ENCODE measurements at places on chromosomes 1 and 21. TPM values are rescaled to one million over a fixed set of nuclear protein-coding genes. Genes with fewer than 3 reads are reported as not detected.

TTC13 gene
- total RNA-seq: 12.3 TPM

GRCh38 chr1:226702957-226703831 is 35.9 kb downstream of the ITPKB start:
- DNase-seq: peak; percentile 15

DNA sequence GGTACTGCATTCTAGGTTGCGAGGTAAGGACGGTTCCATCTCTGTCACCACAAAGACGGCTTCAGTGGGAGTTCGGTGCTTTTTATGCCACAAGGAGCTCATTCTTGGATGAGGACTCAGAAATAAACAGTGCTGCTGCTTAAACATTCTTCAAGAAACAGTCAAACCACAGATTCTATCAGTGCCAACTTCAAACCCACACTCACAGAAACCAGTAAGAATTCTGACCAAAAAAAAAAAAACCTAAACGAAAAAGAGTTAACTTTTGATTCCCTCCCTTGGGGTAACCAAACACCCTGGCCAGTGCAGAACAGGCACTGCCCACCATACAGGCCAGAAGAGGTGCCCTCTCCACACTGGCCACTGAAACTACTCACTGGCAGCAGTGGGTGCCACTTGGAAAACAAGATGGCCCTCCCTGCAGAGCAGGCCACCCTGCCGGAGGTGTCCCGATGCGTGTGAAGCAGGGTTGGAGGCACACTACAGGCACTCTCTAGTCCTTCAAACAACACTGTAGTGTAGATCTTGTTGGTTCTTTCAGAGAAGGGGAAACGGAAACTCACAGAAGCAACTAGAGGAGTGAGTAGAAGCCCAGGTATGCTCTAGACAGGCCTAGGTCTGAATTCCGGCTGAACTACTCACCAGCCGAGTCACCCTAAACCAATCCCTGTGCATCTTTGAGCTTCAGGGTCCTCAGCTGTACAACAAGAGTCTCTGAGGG is 87.3 kb upstream of the TLR5 start:
- peak; percentile 88 for DNase-seq

- DNase-seq: no peak
Observed at GRCh38 chr1:180144659-180145357, 9.9 kb upstream of the QSOX1 start.

GRCh38 chr1:215282557-215282956 is 200.0 kb downstream of the KCNK2 start:
- peak; percentile 29 for DNase-seq

GRCh38 chr21:44065428-44065827 is 41.8 kb upstream of the PWP2 start:
- no peak for DNase-seq

ANKRD65 gene
- not detected for total RNA-seq

OR2L2 gene
- total RNA-seq: not detected

MAB21L3 gene
- 0.10 TPM for total RNA-seq

- DNase-seq: no peak
Observed at GRCh38 chr1:11499601-11500331, 20.8 kb downstream of the DISP3 start.

OR2T11 gene
- not detected for total RNA-seq

PDC gene
- total RNA-seq: not detected

GRCh38 chr1:172885411-172885810 is 165.3 kb downstream of the TNFSF18 start:
- DNase-seq: peak; percentile 58

BRINP3 gene
- total RNA-seq: not detected

TEKT2 gene
- not detected for total RNA-seq

- DNase-seq: peak; percentile 93
Observed at GRCh38 chr1:221117548-221117951, 238.3 kb downstream of the HLX start.

- DNase-seq: no peak
Observed at GRCh38 chr1:78003070-78003746, 1.5 kb upstream of the DNAJB4 start.

GRCh38 chr1:79197421-79197820 is 190.9 kb upstream of the ADGRL4 start:
- peak; percentile 2 for DNase-seq

DNA sequence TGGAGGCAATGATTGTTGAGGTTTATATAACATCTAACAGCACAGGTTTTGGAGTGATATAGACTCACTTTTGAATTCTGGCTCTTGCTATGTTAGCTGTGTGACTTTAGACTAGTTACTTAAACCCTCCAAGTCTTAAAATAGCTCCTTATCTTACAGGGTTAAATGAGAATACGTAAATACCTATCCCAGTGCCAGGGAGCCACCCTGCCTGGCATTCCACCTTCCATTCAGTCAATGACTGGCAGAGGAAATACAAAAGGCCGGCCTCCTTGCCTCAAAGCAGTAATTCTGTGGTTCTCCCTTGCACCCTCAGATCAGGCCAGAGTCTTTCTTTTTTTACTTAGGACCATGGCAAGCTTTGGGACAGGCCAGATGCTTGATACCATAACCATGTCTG is 31.8 kb downstream of the DBT start:
- no peak for DNase-seq

CLEC20A gene
- not detected for total RNA-seq

RHBDL2 gene
- total RNA-seq: 1.9 TPM

DNA sequence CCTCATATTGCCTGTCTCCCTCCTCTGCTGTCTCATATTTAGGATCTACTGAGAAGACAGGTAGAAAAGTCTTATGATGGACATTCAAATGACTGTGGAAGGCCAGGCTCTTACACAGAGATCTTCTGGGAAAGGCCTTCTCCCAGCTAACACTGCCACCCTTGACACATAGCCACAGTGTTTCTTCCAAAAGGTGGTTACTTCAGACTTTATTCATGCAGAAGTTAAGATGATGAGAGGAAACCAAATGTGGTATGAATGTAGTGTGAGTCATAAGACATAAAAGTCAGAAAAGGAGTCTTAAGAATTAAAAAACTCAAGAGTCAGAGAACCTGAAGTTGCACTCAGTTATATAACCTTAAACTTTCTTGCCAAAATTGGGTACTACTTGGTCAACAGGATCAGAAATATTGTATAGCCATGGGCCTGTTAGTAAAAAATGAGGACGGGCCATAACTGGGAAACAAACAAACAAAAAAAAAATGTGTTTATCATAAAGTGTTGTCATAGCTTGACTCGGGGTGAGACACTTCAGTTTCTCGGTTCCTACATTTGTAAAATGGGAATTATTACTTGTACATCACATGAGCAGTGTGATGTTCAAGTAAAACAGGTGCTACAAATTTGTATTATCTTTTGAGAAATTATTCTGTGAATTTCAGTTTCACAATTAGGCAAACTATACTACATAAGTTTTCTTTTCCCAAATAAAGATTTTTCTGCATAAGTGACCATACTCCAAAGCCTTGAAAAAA is 1.2 kb upstream of the DENND1B start:
- DNase-seq: peak; percentile 89

GRHL3 gene
- not detected for total RNA-seq

GRCh38 chr1:72357411-72357810 is 75.1 kb upstream of the NEGR1 start:
- peak; percentile 4 for DNase-seq

SLAMF8 gene
- 0.39 TPM for total RNA-seq

DNA sequence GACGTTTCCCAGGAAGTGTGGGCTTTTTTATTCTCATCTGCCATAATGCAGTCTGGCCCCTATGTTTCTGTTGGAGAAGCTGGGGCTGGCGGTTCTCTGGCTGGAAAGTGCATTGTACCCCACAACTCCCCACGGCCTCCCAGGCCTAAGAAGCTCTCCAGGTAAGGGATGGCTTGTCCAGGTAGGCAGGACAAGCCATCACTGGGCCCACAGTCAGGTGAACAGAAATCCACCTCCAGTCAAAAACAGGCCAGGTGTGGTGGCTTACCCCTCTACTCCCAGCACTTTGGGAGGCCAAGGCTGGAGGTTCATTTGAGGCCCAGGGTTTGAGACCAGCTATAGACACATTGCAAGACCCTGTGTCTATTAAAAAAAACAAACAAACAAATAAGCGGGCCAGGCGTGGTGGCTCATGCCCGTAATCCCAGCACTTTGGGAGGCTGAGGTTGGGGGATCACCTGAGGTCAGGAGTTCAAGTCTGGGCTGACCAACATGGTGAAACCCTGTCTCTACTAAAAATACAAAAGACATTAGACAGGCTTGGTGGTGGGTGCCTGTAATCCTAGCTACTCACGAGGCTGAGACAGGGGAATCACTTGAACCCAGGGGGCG is 3.1 kb upstream of the WNT9A start:
- DNase-seq: no peak

CLDN19 gene
- total RNA-seq: not detected

DNA sequence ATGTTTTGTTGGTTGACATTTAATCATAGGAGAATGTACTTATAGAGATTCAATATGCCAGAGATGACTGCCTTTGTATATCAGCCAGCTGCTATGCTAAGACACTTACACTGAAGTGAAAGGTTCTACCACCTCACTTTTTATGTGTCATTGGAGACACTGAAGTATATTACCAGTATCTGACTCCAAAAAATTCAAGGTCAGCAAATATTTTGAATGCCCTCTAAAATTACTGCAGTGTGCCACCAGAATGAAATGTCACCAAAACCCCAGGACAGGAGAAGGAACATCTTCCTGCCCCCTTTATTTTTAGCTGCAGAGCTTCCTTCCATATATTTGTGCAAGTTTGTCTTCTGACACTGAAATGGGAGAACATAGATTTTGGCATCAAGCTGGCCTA is 141.5 kb downstream of the LRRC40 start:
- no peak for DNase-seq

DNA sequence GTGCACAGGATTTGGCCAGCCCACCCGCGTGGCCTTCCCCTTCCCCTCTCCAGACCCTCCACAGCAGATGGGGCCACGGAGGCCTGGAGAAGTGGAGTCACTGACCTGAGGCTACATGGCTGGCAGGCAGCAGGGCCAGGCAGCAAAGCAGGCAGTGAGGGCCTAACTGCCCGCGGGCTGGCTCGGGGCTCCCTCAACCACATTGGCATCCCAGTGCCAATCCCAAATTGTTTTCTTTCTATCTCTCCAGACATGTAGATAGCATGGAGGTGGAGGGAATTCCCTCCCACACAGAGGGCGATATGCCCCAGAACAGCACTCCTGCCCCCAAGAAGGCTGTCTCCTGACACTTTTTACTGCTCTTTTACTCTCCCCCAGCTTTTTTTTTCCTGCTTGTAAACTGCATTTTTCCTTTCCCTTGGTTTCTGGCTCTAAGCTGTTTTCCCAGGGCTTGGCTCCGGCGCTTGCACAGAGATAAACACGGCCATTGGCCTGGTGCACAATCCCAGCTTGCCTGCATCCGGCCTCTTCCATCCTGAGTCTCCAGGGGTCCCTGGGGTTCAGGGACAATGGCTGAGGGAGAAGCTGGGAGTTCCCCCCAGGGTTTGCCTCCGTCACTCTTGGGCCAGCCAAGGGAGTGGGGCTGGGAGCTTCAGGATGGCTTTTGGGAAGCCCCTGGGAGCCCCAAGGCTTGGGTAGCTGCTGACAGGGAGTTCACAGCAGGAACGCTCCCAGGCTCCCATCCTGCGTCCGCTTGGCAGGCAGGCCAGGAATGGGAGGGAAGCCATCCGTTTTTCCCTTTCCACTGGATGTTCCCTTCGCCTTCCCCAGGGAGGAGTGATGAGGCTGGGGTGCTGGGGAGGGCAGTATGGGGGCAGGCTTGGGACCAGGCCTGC is 7.0 kb downstream of the EPHX1 start:
- no peak for DNase-seq

AMPD1 gene
- not detected for total RNA-seq

AKR7A2 gene
- total RNA-seq: 75.1 TPM

DNA sequence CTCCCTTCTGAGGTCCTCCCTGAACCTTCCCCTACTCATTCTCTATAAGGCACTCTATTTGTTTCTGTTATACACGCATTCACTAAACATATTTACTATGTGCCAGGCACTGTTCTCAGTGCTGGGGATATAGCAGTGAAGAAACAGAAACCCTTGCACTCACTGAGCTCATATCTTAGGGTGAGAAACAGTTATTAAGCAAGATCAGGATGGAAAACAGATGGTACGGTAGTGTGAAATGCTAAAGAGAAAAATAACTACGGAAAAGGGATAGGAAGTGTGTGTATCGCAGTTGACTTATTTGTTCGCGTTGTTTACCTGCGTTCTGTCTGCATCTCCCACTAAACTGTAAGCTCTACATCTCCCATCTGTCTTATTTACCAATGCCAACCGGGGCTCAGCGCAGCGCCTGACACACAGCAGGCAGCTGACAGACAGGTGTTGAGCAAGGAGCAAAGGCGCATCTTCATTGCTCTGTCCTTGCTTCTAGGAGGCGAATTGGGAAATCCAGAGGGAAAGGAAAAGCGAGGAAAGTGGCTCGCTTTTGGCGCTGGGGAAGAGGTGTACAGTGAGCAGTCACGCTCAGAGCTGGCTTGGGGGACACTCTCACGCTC is 572 bp downstream of the CYB5RL start:
- DNase-seq: no peak

- no peak for DNase-seq
Observed at GRCh38 chr1:31032266-31032665, 33.3 kb downstream of the PUM1 start.

DNA sequence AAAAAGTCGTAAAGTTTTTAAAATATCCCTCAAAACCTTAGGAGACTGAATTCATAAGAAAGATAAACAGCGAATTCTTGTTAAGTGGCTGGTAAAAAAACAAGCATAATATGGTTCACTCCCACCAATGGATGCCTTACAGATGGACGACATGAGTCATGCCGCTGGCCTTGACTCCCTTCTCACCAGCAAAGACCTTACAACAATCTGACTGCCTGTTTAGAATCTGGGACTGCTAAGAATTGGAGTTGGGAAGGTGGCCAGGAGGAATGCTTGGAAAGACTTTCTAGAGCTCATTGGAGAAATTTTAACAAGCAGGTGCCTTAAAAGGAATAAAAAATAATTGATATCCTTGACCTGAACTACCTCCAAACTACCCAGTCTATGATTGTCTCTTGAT is 206.9 kb upstream of the FMN2 start:
- DNase-seq: peak; percentile 41

DNA sequence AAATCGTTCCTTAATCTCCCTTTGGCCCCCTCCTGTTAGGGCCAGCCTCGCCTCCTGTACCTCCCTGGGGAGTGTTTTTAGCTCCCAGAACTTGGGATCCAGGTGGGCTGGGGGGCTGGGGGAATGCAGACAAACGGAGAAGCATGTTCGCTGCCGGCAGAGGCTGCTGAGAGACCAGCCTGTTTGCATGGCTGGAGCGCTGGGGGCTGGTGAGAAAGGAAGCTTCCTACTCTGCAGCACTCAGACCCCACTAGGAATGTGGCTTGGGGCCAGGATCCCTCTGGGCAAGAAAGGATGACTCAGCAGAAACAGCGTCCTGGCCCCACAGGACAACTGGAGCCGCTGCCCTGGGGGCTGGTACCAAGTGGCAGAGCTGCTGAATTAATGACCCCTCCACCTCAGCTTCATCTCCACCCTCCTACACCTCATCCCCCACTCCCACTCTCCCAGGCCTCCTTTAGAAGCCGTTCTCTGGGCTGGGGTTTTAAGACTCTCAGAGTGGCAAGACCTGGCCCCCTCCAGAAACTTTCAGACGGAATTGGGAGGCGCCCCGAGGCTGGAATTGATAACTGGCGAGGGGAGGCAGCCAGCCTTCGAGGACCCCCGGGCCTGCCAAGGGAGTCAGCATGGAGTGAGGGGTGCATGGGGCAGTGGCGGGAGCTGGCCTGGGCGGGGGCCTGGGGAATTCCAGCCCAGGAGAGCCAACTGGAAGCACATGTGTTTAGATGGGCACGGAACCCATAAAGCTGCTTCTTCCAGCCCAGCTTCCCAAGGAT is 28.5 kb upstream of the EPS8L3 start:
- DNase-seq: peak; percentile 93
